A673 (cell line): ENCODE measurements at places on chromosomes 4 and X.

- DNase-seq, result peak; percentile 82
These were observed 38.1 kb upstream of the STIM2 start for GRCh38 chr4:26822546-26822945.

DNA sequence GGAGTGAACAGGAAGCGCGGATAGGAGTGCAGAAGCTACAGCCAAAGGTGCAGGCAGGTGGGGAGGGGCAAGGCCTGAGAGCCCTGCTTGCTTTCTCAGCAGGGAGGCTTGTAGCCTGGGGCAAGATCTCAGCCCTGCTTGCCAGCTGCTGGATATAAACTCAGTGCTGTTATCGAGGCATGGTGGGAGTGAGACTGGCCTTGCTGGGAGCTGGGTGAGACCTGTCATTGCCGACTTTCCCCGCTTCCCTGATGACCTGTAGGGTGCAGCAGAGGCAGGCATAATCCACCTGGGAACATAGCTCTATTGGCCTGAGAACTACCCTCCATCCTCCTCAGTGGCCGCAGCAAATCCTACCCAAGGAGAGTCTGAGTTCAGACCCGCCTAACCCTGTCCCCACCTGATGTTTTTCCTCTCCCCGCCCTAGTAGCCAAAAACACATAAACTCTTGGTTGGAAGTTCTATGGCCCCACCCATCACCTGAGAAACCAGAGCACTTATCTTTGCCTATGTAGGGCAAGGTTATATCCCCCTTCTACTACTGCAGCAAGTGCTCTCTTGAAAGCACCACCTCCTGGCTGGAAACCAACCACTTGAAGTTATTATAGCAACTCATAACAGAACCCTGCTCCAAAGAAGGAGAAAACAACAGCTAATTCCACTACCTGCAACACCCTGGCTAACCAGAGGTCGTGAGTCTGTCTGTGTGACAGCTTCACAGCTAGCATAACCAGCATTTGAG, 80.7 kb downstream of the FHIP1A start:
- DNase-seq, result no peak

GRCh38 chr4:17812125-17812524, 1.3 kb downstream of the NCAPG start:
- peak; percentile 15 for DNase-seq

DNA sequence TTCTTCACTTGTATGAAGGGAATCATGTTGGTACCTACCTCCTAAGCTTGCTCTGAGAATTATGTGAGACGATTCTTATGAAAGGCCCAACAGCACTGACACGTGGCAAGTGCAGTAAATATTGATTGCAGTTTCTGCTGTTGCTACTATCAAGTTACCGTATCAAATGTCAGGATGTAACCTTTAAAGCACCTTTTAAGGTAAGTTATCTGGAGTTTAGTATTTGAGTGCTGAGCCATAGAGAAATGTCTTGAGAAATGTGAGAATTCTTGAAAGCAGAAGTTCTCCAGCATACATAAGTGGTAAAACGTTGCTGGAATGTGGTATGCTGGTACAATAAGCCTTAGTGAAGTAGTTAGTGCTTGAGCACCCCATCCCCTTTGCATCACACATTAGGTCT, 90.4 kb downstream of the PHOX2B start:
- DNase-seq, result no peak

DNA sequence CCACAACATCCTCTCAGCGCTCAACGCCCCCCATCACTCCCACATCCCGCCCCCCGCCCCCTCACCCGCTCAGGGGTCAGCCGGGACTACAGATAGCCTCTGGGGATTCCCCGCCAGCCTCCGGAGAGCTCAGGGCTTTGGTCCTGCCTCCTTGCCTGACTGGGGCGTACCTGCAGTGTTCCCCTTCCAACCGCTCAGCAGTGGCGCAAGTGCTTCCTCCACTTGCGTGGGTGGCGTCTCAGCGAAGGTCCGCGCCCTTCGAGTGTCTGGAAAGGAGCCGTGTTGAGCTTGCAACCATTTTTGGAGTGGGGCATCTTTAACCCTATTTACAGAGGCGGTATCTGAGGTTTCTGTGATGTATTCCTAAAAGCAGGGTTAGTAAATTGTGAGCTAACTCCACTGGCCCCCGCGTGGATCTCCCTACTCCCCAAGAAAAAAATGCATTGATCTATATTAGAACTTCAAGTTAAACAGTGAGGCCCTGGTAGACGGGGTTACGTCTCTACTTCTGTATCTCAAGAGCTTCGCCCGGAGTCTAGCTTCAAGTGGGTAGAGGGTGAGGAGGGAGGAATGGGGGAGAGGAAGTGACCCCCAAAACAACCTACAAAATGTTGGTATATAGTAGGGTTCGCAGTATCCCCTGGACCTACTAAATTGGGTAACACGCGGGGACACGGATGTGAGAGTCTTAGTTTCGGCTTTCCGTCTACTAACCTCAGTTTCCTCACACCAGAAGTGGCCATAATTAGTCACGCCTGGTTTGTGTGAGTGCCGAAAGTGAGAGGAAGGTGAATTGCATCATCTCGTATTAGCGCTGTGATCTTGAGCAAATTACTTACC, 16.1 kb downstream of the NKX3-2 start:
- DNase-seq, result peak; percentile 22

- no peak for DNase-seq
These were observed 34.9 kb upstream of the ASB12 start for GRCh38 chrX:64265265-64265664.

DNA sequence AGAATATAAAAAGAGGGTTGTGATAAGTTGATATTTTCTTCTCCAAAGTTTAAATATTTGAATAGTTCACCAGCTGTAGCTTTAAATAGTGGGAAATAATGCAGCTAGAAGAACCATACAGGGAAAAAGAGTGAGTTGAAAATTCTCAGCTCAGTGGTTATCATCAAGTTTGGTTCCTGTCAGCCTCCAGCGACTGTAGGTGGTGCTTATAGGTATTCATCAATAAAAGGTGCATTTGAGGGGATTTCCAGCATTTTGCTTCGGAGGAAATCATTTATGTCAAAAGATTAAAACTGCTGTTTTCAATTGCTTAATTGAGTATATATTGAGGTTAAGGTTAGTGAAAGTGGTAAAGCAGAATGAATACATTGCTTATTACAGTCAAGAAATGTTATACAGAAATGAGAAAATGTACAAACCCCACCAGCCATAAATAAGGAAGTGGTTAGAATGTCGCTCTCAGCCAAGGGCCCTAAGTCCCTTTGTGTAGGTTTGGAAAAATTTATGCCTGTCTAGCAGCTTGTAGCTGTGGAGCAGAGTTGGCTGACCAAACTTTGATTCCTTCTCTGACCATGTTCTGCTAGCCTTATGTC, 532.9 kb upstream of the FTHL17 start:
- DNase-seq, result no peak

DNA sequence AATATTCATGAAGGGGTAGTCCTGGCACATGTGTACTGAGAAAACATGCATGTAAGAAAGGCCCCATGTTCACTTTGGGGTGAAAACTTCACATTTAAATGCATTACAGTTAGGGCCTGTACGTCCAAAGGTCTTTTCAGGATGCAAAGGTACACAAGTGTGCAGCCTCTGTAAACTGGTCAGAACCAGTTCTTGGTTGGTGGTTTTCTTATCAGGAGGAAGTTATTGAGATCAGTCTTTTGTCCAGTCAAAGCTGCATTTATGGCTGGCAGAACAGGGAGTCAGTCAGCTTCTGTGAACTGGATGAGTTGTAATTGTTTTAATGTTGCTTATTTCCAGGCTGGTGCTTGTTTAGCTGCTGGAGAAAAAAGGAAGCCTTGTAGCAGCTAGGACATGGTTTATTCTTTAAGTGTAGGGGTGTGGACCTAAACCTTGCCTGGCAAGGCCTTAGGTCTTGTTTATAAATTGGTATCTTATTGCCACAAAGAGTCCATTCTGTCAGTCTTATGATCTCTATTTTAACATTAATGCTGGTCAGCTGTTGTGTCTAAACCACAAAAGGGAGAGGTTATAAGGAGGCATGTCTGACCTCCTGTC, 1906.6 kb upstream of the TENM3 start:
- no peak for DNase-seq

- DNase-seq, result no peak
These were observed 21.0 kb downstream of the NUDT6 start for GRCh38 chr4:122901247-122902010.

GRCh38 chr4:159515314-159516025, 412.6 kb downstream of the RAPGEF2 start:
- DNase-seq, result no peak

DNA sequence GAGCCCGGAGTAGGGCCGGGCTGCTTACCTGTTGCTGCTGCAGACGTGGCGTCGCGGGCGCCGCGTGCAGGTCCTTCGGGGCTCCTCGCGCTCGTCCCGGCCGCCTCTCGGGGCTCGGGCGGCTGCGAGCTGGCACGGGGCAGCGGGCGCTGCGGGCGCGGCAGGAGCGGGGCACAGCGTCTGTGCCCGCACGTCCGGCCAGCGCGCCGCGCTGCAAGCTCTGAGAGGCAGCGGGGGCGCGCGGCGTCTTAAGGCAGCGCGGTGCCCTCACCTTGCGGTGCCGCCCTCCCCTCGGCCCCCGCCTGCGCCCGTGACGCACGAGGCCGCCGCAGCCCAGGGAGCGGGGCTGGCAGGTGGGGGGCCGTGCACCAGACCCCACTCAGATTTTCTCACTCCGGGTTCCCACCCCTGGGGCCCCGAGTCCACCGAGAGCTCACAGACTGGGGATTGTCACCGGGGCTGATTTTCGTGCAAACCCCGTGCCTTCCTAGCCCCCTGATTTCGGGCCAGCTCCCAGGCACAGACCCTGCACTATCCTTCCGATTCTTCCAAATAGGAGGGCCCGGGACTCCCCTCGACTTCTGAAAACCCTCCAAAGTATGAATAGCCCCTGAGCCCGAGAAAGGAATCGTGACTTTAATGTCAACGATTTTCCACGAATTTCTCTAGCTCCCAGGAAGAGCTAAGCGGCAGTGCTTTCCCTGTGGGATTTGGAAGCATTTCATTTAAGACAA, at the start of gene GPR101:
Gene GPR101 (minus strand): TSS at position 222 of the 734 bp plus-strand sequence. CDS start 2,321 bp downstream, outside the sequence.
- DNase-seq, result no peak
